NCI-H460 (cell line): ENCODE measurements at places on chromosomes 7 and 10.

DNA sequence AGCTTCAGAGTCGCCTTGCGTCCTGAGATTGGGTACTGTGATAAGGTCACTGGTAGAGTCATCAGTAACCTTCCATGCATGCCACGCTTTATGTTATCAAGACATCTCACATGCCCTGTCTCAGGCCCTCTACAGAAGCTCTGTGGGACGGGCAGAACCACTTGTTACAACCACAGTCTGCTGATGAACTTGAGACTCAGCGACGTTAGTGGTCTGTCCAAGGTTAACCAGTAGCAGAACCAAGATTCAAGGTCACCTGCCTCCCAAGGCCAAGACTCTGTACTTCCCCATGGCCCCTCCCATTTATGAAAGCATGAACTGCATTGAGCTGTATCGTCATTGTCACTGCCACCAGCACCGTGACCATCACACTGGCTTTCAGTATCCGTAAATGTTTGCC, 15.0 kb downstream of the IQCE start:
- no peak for DNase-seq

DNA sequence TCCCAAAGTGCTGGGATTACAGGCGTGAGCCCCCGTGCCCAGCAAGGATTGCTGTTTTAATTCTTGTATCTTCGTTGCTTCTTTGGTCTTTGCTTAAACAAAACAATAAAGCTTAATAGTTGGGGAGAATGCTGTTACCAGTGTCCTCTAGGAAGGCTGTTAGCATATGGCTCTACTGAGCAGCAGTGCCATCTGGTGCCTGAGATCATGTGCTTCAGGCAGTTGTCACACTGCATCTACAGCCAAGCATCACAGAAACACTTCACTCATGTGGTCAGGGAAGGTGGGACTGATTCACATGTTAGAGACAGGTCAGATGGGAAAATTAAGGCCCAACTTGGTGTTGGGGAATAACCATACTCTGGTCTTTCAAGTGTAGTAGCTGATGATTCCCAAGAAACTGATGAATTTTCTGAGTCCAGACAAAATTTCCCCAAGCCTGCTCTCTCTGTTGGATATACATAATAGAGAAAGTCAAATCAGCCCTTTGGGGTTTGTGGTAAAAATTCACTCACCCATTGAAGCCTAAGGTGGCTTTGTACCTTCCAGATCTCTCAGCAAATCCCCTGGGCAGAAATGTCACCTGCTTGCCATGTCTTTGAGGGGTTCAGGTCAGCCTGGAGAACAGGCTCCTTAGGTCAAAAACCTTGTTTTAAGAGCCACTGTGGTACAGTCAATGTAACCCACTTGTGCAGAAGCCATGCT, 28.4 kb downstream of the UBE2D4 start:
- peak; percentile 43 for DNase-seq

DNA sequence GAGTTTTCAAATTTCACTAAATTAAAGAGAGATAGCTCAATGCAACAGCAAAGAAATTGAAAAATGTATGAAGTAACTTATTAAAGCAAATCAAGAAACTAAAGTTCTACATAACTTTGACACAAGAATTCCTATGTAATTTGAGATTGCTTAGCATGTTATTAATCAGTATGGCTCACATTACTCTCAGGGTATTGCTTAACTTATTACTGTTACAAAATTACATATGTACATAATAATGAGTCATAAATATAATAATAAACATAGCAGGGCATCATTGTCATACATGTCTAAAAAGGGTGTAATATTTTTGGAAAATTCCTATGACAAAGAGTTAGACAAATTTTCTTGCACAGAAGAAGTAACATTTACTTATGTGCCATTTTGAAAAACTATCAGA, 75.0 kb downstream of the ZWINT start:
- no peak for DNase-seq

DNA sequence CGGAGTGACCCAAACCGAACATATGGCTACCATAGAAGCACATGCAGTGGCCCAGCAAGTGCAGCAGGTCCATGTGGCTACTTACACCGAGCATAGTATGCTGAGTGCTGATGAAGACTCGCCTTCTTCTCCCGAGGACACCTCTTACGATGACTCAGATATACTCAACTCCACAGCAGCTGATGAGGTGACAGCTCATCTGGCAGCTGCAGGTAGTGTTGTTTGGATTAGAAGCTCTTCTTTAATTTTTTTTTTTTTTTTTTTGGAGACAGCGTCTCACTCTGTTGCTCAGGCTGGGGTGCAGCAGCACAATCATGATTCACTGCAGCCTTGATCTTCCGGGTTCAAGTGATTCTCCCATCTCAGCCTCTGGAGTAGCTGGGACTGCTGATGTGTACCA, 45.8 kb downstream of the NRF1 start:
- no peak for DNase-seq

- no peak for DNase-seq
These were observed 10.2 kb downstream of the TCF7L2 start for GRCh38 chr10:112960151-112960681.

GRCh38 chr7:17937506-17938120, 2.7 kb downstream of the SNX13 start:
- no peak for DNase-seq

DNA sequence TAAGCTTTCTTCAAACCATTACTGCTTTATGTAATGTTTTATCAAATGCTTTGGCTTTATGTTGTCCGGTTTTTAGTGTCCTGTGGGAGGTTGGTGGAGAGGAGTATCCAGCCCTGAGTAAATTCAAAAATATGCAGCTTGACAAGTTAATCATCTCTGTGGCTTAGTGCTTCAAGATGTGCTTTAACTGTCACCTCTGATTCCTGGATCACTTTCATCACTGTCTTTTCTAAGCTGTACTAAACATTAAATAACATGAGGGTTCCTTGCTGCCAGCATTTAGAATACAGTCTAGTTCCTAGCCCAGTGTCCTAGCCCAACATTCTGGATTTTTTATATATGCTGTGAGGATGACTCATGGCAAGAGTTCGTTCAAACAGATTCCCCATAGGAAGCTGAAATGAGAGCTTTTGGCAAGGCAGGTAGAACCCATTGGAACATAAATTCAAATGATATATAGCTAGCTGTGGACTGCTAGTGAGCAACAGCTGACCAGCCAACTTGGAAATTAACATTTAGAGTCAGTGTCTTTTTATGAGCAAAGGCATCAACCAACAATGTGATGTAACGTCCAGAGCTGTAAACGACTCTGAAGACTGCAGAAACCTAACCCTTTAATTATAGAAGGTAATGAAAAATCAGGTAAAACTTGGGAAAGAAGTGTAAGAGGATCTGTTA, 80.6 kb upstream of the OIT3 start:
- no peak for DNase-seq

GRCh38 chr7:81272176-81272575, 353.3 kb upstream of the SEMA3C start:
- no peak for DNase-seq

DNA sequence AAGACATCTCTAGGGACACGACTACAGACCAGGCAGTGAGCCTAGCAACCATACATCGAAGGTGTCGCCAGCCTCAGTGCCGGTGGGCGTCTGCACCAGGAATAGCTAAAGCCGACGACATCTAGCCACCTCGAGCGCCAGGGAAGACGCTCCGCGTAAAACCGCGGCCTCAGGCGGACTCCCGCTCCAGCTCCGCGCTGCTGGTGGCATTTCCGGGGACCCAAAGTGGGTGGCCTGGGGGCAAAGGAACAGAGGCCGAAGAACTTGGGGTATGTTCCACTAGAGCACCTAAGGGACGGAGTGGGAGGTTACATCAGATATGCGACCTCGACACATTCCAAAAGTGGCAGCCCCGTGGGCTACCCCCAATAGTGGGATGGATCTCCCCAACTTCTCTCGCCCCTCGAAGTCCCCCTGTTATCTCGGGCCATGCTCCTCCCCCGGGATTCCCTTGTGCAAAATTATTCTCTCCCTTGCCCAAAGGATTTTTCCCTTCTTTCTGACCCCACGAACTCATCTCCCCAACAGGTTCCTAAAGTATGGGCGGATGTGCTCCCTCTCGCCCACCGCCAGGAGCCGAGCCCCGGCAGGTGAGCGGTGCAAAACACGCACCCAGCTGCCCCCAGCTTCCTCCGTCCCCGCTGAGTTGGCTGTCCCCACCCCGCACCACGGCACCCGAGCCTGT, 1.2 kb downstream of the KCNMA1 start:
- DNase-seq = no peak

GRCh38 chr7:134067164-134067563, 60.0 kb upstream of the LRGUK start:
- DNase-seq = no peak

- no peak for DNase-seq
These were observed 47.0 kb downstream of the AMZ1 start for GRCh38 chr7:2734751-2735571.

- DNase-seq = no peak
These were observed 41.3 kb downstream of the CALD1 start for GRCh38 chr7:134820778-134821177.

GRCh38 chr10:974038-974784, 14.0 kb upstream of the GTPBP4 start:
- DNase-seq = no peak

- no peak for DNase-seq
These were observed 6.1 kb upstream of the LAMB4 start for GRCh38 chr7:108136191-108136688.

DNA sequence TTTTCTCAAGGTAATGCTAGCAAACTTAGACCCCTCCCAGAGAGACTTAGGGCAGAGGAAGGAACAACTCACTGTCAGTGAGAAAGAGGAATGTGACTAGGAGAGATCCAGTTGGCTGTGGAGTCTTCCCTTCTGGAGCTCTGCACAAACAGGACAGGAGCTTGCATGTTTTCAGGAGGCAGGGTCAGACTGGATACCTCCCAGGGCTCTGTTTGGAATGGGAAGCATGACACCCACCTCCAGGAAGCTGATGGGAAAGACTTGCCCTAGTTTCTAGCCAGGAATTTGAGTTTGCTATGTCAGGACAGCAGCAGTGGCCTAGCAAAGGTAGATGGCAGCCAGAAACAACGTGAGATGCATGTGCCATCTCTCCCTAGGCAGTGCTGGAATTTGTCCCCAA, 40.6 kb downstream of the GHRHR start:
- DNase-seq = no peak

DNA sequence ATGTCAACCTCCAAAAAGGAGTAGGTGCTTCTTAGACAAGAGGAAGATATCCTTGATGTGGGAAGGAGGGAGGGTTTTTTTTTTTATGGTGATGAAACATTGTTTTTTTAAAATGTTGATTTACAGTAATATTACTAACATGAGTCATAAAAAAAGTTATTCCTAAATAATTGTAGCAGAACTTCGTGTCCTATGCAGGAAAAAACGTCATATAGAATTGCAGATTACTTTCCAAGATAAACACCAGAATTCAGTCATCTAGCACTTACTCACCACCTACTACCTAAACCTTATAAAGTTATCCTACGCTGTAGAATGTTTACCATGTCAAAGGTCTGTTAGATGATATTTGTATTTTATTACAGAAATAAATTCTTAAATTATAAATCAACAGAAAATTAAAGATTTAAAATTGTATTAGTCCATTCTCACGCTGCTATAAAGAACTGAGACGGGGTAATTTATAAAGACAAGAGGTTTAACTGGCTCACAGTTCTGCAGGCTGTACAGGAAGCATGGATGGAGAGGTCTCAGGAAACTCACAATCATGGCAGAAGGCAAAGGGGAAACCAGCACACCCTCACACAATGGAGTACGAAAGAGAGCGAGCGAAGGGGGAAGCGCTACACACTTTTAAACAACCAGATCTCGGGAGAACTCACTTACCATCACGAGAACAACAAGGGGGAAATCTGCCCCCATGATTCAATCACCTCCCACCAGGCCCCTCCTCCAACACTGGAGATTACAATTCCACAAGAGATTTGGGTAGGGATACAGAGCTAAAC, 105.2 kb upstream of the NEBL start:
- DNase-seq = peak; percentile 31

DNA sequence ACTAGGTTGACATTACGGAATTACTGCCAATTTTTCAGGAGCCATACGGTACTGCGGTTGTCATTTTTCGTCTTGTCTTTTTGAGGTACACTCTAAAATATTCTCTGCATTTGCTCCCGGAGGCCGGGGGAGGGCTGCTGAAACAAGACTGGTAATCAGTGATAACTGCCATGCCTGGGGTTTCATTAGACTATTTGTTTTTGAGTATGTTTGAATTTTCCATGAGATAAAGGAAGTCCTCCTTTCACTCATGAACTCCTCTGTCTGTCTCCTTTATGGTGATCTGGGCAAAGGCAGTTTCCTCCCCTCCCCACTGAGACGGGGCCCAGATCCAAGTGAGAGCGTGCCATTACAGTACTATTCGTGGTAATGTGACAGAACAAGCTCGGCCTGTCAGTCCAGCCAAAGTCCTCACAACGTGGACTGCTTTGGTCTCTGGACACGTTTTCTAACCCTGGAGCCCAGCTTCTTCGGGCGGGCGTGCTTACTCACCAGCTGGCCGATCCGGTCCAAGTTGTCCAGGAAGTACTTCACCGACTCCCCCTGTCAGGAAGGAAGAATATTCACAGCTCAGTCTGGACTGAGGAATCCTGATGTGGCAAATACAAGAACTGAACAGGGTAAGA, 45.1 kb downstream of the AMZ1 start:
- DNase-seq = no peak

DNA sequence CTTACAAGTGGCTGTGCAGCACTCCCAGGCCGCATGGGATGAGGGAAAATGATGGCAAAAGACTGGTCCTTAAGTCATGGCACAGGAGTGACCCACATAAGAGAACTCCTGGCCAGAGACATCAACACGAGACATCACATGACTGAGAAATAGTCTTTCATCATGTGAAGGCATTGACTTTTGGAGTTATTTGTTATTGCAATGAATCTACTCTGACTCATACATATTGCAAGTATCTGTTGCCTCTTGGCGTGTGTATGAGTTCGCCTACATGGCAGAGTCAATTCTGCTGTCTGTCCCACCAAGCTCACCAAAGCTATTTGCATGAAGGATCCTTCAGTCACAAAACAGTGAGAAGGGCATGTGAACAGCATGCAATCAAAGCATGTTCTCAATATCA, 59.7 kb upstream of the HABP2 start:
- peak; percentile 46 for DNase-seq

DNA sequence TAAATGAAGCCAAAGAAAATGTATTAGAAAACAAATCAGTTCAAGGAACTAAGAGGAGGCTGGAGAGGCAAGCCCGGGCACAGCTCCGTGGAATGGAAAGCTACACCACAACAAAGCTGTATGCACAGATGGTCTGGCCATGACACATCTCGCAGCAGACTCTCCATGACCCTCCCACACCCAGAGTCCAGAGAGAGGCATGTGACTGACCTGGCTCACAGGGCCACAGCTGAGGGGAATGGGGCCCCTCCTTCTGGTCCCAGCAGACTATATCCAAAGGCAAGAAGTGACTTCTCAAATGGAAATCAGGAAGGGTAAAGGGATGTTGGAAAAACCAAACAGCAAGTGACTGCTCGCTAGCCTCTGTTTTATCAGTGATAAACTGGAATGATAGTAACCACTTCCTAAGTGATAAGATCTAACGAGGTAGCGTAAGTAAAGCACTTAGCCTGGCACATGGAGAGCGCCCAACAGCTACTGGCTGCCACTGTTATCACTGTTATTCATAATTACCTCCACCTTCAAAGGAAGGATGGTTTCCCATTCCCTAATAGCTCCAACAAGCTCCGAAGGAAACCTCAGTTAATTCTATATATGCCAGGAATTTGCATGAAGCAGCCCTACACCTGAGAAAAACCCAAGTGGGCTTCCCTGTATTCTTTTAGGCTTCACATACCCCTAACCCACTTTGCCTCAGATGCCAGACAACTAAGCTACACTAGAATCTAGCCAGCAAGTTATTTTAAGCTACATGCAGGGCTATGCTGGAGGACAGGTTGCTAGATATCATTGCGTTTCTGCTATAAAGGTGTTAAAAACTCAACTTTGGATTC, 8.4 kb downstream of the OSBPL3 start:
- DNase-seq = no peak
